ENCODE measurements at places on chromosomes 11 and 22.

DNA sequence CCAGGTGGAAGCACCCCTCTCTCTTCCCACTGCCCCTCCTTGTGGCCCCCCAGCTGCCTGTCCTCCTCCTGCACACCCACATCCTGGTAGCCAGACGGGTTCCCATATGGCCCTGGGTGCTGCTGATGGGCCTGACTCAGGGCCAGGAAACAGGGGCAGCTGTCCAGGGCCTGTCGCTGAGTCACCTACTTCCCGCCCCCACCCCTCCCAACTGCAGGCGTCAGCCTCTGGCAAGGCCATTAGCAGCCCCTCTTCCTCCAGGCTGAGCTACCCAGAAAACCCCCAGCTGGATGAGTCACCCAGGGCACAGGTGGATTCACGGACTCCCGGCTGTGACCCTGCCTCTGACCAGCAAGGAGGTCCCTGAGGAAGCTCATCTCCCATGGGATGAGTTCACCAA, 6.9 kb upstream of the GAL start:
- no peak for DNase-seq

- DNase-seq, result no peak
Observed at GRCh38 chr22:20787746-20788626, 14.1 kb downstream of the SERPIND1 start.

GRCh38 chr11:125261588-125261987, 97.0 kb downstream of the PKNOX2 start:
- DNase-seq, result no peak

GRCh38 chr11:34928960-34929680, 12.7 kb downstream of the PDHX start:
- DNase-seq, result no peak

DNA sequence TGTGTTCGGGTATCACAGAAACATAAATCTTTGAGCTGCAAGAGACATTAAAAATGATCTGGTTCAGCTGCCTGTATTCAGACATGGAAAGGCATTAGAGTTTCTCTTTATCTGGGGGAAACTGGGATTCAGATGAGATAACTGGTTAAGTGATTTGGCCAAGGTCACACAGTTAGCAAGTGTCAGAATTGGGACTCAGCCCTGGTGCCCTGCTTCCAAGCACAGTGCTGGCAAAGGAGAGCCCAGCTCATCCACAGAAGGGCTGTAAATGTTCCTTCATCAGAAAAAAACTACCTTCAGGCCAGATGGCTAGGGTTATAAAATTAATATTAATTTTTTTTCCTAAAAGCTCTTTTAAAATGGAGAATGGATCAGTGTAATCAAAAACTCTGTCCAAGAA, 20.4 kb upstream of the CADM1 start:
- no peak for DNase-seq

- no peak for DNase-seq
Observed at GRCh38 chr11:95453616-95454171, 222.7 kb upstream of the SESN3 start.

DNA sequence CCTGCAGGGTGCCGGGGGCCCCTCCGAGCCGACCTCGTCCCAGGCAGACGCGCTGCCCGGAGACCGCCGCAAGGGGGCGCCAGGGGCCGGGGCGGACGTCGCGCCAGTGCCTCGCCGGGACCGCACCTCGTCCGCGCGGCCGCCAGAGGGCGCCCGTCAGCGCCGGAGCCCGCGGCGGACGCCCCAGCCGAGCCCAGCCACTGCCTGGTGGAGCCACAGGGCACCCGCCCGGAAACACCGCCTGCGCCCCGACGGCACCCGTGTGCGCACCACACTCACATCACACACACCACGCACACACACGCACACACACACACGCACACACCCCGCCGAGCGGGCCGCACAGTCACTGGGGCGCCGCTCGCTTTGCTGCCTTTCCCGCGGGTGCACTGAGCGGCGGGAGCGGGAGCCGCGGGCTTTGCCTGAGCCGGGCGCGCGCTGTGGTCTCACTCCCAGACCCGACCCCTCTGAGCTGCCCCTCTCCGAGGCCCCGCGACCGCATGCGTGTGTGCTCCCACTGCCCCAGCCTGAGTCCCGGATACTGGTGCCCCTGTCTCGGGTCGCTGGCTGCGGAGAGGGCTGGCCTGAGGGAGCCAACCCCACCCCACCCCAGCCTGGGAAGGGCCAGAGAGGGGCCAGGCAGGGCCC, 449.3 kb downstream of the OPCML start:
- DNase-seq, result peak; percentile 12

GRCh38 chr11:44006917-44007361, 40.8 kb upstream of the ACCSL start:
- DNase-seq, result no peak

All from stimulated activated CD8-positive, alpha-beta memory T cell treated with anti-CD3 and anti-CD28 coated beads, Interleukin-2, amount 100 ng/mL, for 1 hour (primary cell).